ENCODE measurements at places on chromosomes 13 and 19. TPM values are rescaled to one million over a fixed set of nuclear protein-coding genes. Genes with fewer than 3 reads are reported as not detected.

DNA sequence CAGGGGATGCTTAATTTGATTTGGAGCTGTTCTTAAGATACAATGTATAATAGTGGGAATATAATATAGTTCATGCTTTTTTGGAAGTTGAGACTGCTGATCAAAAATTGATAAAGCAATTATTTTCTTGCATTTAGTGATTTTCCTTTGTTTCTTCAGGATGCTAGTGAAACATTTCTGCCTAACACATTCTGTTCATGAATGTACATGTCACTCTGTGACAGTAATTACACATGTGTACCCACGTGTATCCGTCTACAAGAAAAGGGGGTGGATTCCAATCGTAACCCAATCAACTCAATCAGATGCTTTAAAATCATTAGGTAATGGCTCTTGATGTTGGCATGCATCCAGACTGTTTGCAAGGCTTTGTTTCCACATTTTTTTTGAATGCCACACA, 5.0 kb upstream of the FRY start:
- no peak for DNase-seq

DNA sequence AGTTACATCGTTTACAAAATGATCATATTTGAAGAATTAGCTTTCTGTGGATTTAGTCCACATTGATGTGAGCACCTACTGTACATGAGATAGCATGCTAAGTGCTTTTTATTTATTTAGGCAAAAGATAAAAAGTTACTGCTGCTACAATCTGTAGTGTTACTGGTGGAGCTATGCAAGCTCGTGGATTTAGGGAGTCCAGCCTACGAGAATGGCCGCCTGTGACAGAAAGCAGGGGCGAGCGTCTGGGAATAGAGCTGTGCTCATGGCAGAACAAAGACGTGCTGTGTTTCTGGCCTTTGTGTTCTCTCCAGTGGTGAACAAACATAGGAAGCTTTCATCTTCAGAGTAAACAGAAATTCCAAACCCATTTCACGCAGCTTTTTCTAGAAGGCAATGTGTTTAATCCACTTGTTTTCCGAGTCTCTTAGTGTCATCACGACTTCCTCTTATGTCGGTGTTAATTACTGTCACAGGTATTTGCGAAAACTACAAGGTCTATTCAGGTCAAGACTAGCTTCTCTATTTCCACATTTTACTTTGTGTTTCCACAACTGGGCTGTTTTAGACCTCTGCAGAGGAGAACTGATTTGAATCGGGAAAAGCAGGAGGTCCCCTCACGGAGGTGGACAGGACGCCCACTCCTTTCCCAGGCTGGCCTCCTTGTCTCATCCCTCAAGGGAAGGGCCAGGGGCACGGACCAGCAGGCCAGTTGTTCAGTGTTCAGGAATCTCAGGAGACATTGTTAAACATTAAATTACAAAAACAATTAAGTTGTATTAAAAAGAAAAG, 67.3 kb downstream of the ATP11A start:
- DNase-seq = no peak

- no peak for DNase-seq
Observed at GRCh38 chr19:52007451-52007805, 583 bp downstream of the ZNF615 start.

DNA sequence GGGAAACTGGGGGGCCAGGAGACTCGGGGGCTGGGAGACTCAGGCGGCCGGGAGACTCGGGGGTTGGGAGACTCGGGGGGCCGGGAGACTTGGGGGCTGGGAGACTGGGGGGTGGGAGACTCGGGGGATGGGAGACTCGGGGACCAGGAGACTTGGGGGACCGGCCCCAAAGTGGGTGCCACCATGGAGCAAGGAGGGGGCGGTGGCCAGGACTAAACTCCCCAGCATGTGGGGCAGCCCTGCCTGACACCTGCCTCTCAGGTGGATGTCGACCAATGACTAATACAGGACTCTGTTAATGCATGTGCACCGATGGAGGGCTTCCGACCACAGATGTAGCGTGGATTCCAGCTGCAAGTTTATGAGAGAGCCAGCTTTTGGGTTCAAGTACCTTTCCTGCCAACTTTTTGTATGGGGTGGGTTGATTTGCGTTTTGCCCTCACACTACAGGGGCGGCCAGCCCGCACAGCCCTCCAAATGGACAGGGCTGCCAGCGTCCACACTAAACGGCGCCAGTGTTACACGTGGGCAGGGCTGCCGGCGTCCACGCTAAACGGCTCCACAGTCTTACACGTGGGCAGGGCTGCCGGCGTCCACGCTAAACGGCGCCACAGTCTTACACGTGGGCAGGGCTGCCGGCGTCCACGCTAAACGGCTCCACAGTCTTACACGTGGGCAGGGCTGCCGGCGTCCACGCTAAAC, 62.2 kb downstream of the RASA3 start:
- no peak for DNase-seq

GRCh38 chr13:95411428-95412040, 110.3 kb upstream of the ABCC4 start:
- no peak for DNase-seq

DNA sequence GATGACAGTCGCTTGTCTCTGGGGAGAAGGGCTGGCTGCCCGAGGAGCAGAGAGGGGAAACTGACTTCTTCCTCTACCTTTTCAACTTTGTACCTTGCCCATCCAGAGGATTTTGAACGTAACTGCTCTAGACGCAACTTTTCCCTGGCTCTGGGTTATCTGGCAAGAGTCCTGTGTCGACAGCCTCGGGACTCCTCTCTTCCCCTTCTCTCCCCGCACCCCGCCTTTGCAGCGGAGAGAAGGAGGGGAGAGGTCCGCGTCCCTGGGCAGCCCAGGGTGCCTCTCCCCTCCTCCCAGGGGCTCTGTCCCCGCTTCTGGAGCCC, 574 bp downstream of the SH3GL1 start:
- DNase-seq = no peak

DNA sequence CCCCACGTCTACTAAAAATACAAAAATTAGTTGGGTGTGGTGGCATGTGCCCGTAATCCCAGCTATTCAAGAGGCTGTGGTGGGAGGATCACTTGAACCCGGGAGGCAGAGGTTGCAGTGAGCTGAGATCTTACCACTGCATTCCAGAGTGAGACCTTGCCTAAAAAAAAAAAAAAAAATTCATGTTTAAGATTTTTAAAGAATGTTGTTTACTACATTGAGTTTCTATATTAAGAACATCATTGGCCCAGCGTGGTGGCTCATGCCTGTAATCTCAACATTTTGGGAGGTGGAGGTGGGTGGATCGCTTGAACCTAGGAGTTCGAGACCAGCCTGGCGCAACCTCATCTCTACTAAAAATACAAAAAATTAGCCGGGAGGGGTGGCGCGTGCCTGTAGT, 31.9 kb upstream of the FLT1 start:
- DNase-seq = no peak

DNA sequence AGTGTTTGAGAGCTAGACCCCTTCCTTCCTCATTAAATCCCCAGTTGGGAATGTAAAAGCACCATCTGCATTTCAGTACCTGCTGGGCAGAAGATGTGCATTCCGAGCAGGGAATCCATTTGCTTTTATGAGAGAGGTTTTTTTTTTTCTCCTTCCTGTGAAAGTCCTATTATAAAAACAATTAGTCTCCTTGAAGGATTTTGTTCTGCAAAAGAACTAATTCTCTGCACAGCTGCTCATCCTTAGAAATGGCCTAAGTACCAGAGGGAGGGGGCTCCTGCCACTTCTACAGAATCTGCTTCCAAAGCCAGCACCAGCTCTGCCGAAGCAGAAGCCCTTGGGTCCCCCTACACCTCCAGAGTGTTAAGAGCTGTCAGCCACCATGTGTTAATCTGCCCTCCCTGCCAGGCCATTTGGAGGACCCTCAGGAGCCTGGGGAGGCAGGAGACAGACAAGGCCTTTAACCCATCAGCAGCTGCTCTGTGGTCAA, 36.4 kb upstream of the SERPINE3 start:
- DNase-seq = no peak

DNA sequence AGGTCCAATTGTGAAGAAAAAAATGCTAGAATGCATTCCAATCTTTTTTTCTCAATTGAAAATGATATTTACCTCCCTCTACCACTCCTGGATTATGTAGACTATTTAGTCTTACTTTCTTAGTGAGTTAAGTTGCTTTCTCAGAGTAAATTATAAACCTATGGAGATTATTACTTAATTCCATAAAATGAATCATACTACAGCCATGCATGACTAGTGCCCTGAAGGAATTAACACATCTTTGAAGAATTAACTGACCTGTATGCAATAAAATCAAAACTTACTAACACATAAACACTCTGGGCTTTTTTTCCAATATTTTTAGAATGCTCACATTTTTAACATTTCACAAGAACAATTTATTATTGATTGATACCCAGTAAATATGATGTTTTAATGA, 379.4 kb upstream of the DACH1 start:
- DNase-seq = no peak

- no peak for DNase-seq
Observed at GRCh38 chr13:58085274-58085673, 453.7 kb downstream of the PCDH17 start.

ZNF135 gene
- total RNA-seq = 7.6 TPM

DNA sequence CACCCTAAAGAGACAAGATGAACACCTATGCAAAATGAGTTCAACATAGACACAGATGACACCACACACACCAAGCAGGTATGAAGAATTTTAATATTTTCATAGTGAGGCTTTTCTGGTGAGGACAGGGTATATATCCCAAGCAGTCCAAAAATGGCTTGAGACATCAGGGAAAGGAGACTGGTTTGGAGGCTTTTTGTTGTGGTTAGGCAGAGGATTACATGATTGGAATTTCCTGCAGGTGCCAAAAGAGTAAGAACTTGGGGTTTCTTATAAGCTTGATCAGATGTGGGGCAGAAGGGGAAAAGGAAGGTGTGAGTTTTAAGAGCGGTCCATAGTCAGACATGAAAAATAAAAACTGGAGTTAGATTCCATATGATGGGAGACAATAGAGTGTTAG, 420.8 kb upstream of the SLITRK1 start:
- DNase-seq = no peak

PLK5 gene
- total RNA-seq = not detected

GRCh38 chr19:2487842-2488241, 11.9 kb downstream of the GADD45B start:
- DNase-seq = no peak

DNA sequence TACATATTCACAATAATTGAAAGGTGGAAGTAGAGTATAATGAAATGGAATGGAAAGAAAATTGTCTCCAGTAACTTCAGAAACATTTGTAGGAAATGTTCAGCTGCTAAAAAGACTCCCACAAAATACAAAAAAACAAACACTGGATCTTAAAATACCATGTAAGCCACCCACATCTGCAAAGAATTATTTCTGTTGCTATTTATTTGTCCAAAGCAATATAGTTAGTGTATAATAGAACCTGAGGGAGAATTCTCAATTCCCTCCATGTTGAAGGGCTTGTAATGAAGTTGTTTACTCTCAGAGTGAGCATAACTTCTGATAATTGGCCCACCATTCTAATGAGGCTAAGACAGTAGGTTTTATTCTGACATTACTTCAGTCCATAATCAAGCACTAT, 37.4 kb upstream of the KLF12 start:
- no peak for DNase-seq

SIGLEC10 gene
- 13.3 TPM for total RNA-seq

- no peak for DNase-seq
Observed at GRCh38 chr13:31121379-31122140, 40.1 kb downstream of the HSPH1 start.

DNA sequence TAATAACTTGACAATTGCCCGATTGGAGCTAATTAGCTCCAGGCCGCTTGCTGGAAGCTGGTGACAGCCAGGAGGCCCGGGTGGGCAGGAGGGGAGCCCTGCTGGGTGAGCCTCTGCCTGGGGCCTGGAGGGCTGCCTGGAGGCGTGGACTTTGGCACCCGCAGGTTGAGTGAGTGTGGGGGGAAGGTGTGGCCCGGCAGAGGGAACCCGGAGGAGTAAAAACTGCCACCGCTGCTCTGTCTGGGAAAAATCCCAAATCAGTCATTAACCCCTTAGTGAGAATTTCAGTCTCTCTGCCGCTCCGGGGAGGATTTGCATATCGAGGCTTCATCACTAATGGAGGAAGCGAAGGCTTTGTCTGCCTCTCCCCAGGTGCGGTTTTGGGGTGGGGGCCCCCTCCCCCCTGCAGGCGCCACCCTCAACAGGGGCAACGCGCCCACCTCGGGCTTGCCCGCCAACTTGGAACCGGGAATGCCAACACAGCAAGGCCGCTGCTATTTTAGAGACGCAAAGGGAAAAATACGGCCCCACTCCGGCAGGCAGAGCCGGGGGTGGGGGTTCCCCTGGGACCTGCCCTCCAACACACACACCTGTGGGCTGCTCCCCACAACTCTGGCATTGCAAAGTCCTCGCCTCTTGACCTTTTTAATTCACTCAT, 6.2 kb downstream of the EFNA2 start:
- no peak for DNase-seq

GRCh38 chr13:30805132-30805537, 69.8 kb downstream of the ALOX5AP start:
- DNase-seq = no peak

DNA sequence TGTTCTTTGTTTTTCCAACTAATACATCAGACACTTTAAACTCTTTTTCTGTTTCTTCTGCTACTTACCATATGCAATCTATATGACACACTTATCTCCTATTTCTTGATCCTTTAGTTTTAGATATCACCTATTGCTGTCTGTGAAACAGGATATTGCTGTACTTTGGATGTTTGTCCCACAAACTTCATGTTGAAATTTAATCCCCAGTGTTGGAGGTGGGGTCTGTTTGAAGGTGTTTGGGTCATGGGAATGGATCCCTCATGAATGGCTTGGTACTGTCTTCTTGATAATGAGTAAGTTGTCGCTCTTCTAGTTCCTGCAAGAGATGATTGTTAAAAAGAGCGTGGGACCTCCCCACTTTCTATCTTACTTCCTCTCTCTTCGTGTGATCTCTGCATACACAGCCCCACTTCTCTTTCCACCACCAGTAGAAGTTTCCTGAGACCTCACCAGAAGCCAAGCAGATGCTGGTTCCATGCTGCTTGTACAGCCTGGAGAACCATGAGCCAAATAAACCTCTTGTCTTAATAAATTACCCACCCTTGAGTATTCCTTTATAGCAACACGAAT, 244.2 kb downstream of the NHLRC3 start:
- no peak for DNase-seq

- no peak for DNase-seq
Observed at GRCh38 chr13:61276401-61276800, 139.2 kb downstream of the PCDH20 start.

GRCh38 chr13:50224534-50224933, 209.3 kb downstream of the KCNRG start:
- no peak for DNase-seq

- DNase-seq = no peak
Observed at GRCh38 chr13:22137361-22138050, 466.6 kb downstream of the FGF9 start.

DNA sequence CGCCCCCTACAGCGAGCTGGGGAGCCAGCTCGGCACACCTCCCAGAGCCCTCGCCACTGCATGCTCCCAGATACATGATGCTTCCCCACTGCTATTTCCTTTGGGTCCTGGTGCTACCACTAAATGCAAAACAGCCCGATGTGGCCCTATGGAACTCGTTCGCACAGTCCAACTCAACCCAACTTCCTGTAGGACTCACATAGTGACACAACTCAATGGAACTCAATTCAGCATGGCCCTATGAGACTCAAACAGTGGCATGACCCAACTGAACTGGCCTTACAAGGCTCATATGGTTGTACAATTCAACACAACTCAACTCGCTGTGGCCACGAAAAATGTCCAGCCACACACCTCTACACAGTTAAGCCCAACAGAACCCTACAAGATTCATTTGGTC, 3.5 kb downstream of the KCNA7 start:
- no peak for DNase-seq

IRGC gene
- not detected for total RNA-seq

SBK2 gene
- not detected for total RNA-seq

- no peak for DNase-seq
Observed at GRCh38 chr19:51772977-51773376, 12.0 kb downstream of the FPR2 start.

ZNF264 gene
- 60.0 TPM for total RNA-seq
